Retinal pigment epithelial cell (primary cell): ENCODE measurements at places on chromosomes 12 and 14.
A peak's percentile ranks its signal among the peaks of the same experiment; 100 is the strongest.

DNA sequence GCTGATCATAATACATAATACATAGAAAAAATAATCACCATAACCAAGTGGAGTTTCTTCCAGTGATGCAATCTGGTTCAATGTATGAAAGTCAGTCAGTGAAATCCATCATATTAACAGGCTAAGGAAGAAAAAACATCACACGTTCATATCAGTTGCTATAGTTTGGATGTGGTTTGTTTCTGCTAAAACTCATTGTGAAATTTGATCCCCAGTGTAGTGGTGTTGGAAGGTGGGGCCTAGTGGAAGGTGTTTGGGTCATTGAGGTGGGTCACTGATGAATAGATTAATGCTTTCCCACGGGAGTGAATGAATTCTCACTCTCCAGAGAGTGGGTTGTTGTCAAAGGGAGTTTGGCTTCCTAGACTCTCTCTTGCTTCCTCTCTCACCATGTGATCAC lies 84.6 kb upstream of the PTGDR start:
- no peak for DNase-seq

DNA sequence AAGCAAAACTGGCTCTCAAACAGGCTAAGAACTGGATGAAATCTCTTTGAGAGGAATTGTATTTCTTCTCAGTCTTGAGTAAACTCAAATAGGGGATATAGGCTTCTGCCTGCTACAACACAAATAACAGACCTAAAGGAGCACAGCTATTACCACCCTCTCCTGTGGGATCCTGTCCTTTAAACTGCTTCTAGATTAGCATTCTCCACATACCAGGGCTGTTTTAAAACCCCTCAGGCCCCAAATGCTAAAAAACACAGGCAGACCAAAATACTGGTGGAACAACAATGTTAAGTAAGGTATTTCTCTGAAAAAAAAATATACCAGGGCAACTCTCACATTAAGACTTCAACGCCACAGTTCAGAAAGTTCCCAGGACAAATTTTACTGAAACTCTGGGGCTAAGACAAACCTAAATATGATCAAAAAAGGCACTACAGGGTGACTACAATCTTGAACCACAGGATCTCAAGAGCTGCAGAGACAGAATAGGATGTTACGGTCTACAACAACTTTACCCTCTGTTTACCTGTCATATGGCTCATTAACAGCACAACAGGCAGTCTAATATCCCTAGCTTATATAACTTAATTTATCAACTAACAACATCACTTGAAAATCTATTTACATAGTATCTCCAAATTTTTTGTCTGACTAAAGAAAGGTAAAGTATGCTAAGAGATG lies 7.2 kb downstream of the CPNE8 start:
- DNase-seq = no peak

- no peak for DNase-seq
These were observed 346.8 kb downstream of the ETNK1 start for GRCh38 chr12:22971701-22972191.

DNA sequence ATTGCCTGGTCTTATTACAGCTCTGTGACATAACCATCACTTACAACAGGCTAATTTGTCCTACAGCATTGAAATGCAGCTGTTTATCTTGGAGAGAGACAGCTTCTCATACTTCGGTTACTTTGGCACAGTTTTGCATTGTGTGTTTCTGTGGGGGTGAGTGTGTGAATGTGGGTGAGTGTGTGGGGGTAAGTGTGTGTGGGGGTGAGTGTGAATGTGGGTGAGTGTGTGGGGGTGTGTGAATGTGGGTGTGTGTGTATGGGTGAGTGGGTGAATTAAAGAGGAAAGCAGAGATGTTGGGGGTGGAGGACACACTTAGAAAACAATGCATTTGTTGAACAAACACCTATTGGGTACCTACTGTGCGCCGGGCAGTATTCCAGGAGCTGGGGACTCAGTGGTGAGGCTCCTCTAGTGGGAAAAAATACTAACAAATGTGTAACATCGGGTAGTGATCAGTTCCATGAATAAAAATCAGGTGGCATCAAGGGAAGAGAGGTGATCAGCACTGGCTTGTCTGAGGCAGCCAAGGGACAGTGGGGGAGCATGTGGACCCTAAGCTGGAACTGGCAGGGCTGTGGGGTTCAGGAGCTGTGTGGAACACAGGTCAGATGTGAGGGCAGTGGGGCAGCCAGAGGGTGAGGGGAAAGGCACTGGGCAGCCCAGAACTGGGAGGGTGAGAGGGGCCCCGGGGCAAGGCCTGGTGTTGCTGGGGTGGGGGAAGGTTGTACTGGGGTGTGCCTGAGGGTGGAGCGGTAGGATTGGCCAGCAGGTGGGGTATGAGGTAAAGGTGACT lies 44.1 kb upstream of the AMN start:
- DNase-seq = no peak

DNA sequence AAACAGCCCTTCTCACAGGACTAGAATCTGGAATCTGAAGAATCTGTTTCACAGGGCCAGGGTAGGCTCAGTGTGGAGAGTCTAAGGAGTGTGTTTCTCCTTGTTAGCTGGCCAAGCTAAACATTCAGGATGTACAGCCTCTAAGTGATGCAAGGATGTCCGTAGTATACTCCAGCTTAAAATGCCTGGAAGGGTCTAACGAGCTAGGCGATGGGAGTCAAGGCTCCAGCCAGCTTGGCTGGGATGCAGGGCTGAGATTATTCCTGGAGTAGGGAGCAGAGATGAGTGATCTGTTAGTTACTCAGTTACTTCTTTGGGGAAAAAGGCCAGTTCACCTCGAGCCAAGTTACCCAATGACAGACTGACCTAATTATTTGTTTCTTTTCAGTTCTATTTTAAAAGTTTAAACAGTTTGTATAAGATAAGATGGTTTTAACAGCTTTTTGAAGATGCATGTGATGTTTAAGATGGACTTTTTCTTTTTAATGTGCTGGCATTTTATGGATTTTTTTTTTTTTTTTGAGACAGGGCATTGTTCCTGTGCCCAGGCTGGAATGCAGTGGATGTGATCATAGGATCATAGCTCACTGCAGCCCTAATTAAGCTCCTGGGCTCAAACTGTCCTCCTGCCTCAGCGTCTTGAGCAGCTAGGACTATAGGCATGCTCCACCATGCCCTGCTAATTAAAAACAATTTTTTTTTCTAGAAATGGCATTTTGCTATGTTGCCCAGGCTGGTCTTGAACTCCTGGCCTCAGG lies 41.1 kb downstream of the SYNE2 start:
- peak; percentile 96 for DNase-seq

DNA sequence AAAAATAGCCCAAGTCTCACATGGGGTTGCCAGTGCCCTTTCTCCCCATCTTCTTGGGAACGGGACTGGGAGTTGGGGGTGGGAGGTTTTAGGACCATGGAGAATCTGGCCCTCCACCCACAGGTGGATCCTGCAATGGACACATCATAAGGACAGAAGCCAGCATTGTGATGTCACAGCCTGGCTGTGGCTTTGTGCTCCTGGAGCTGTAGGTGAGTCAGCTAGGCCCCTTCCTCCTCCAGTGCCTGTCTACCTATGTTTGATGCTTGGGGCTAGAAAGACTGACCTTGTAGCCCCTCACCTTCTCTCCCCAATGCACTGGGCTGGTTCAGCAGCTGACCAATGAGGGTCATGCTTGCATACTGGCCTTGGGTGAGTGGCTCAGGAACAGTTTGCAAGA lies at the start of gene CCDC197:
Gene CCDC197 (plus strand): TSS at position 220 of the 400 bp plus-strand sequence. CDS start 831 bp downstream, outside the sequence.
- DNase-seq = no peak

GRCh38 chr12:85007836-85008235 lies 28.2 kb downstream of the TSPAN19 start:
- DNase-seq = no peak

DNA sequence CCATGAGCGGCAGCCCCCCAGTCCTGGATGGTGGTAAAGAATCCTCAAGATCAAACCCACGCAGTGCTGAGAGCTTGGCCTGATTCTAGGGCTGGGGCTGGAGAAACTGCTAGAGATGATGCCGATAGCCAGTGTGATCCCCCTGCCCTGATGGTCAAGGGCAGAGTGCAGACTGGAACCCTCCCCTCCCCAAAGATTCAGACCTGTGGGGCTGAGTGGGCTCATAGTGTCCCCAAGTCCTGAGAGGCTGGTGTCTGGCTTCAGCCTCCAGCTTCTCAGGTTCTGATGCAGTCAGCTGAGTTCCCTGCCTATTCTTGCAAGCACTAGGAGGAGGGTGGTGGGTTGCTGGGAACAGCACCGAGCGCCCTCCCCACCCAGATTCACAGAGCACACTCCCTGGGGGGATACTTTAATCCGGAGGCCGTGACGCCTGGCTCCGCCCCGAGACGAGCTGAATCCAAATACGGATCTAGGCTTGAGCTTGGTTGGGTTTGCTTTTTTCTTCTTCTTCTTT lies 11.9 kb downstream of the RHOF start:
- DNase-seq = no peak

DNA sequence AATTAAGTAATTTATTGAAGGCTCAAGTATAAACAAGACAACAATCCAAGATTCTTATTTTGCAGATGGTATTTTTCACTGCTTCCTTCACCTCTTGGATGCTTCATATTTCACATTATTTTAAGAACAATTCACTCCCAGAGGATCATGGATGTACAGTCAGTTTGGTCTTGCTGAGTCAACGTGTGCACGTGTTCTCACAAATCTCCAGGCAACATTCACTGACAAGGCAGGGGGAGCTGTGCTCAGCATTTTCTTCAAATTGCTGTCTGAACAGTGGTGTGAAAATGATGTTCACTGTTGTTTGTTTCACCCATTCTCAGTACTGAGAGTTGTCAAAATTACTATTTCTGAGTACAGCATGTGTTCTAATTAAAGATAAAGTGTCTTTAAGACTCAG lies 118.3 kb upstream of the SLC38A4 start:
- peak; percentile 62 for DNase-seq

GRCh38 chr12:105930557-105931503 lies 207.9 kb downstream of the NUAK1 start:
- DNase-seq = peak; percentile 27

GRCh38 chr14:24634158-24634557 lies at the start of gene GZMB:
TSS of gene GZMB (minus strand) at chr14:24634190. CDS start at chr14:24634160, 30 bp downstream.
- no peak for DNase-seq

GRCh38 chr12:93145086-93145485 lies 216.0 kb upstream of the EEA1 start:
- no peak for DNase-seq

DNA sequence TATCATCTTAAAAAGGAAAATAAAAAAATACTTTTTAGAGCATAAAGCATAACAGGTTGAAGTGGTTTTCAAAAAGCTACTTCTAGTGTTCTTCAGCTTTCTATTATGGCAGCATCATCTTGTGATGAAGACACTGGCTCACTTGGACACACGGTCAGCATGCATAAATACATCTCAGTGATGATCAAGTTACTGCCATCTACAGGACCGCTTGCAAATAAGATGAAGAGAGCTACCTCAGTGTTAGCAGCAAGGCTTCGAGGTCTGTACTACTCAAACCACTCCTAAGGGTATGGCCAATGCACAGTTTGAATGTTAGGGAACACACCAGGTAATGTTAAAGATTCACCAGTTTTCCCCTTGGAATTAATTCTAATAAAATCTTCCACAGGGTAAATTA lies 58.8 kb downstream of the GALC start:
- DNase-seq = no peak

GRCh38 chr12:27919671-27920235 lies 52.8 kb downstream of the PTHLH start:
- no peak for DNase-seq

- DNase-seq = no peak
These were observed 391.3 kb downstream of the FLRT2 start for GRCh38 chr14:85921241-85921640.

DNA sequence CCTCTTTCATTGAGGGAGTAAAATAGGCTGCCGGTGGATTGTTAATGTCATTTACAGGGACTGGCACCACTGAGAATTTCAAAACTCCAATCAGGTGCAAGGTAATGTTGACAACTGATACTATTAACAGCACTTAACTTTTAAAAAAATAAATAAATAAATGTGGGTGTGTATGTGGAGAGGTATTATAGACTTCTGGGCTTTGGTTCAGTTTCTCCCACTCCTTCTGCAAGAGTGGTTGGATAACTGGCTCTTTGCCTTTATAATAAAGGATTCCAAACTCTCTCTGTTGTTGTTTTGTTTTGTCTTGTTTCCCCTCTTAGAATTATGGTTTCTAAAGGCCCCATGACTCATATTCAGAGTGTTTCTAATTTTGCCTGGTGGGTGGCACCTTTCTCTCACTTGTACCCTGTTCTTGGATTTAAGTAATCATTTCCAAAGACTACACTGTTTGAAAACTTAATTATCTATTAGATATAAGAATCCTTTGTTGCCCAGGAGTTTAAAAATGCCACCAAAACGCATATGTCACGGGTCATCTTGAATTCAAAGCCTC lies 151.6 kb upstream of the ARID2 start:
- no peak for DNase-seq

- DNase-seq = no peak
These were observed 62.2 kb downstream of the PRMT8 start for GRCh38 chr12:3553221-3553620.

GRCh38 chr12:15963271-15963670 lies 52.1 kb downstream of the DERA start:
- DNase-seq = no peak

DNA sequence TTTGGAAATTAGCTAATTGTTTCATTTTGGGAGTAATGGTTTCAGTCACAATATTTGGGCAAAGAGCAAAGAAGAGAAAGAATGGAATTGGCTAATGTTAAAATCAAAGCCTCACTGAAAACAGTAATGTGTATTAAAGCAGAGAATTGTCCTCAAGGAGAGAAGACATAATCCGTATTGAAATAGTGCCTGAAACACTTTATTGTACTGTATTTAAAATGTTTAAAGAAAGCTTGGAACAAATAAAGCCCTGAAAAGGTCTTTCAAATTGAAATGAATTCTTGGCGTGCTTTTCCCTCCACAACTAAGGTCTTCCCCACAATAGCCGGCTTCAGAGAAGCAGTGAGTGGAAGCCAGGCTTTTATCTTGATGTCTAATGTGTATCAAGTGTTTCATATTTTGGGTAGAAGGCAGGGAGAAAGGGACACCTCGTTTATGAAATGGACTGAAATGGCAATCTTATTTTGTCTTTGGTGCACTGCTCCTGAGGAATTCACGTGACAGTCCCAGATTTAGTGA lies 212.9 kb upstream of the CRY1 start:
- DNase-seq = no peak

DNA sequence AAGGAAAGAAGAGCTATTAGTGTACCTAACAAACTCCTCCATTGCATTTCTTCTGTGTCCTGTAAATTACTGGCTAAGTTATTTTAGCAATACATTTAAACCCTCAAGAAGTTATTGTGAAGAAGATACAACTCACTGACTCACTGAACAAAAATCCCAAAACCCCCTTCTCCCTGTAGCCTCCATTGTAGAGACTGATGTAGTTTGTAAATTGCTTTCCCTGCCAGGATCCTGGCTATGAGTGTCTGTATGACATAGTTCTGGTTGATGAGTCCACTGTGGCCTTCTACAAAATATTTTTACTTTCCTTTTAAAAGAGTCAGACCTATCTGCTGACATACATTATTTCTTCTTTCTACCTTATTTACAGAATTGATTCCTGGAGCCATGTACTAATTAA lies 155.6 kb downstream of the SLC6A15 start:
- DNase-seq = no peak

- DNase-seq = no peak
These were observed 11.6 kb upstream of the SRSF9 start for GRCh38 chr12:120481022-120481767.

- no peak for DNase-seq
These were observed 161.1 kb upstream of the TRHDE start for GRCh38 chr12:72110937-72111650.
